NCI-H1930 (cell line): ENCODE measurements at places on chromosomes 6 and 20.

GRCh38 chr6:32983964-32984621 is 15.7 kb downstream of the BRD2 start:
- DNase-seq, result no peak

DNA sequence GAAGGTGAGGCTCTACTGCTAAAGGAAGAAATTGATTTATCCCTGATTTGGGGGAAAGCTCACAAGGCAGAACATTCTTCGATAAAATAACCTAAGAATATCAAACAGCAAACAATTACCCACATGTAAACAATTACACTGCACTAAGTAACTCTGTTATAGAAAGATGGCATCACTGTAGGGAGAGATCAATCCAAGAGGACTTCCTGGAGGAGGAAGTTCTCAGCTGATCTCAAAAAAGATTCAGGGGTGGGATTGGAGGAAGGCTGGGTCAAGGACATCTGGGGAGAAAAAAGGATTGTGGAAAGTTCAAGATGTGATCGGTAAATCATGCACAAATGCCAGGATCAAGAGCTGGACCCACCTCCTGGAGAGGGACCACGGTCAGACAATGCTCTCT is 361.0 kb upstream of the SULF2 start:
- DNase-seq, result no peak

DNA sequence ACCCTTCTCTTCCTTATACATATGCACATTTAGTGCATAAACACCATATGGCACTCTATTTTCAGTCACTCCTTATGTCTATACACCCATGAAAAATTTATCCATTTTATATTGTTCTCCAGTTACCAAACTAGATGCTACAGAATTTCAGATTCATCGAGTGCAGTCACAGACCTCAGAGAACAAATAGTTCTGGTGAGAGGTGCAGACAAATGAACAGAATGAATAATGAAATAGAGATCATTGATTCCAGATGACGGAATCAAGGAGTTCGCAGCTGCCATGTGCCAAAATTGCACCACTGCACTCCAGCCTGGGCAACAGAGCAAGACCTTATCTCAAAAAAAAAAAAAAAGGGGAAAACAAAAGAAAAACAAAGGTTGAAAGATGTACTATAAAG is 214.8 kb upstream of the CEP162 start:
- no peak for DNase-seq

- no peak for DNase-seq
Observed at GRCh38 chr6:113925378-113925777, 45.6 kb downstream of the HDAC2 start.

- no peak for DNase-seq
Observed at GRCh38 chr6:82506526-82506925, 142.9 kb downstream of the TPBG start.

GRCh38 chr20:33463332-33464101 is 20.0 kb upstream of the SNTA1 start:
- no peak for DNase-seq

DNA sequence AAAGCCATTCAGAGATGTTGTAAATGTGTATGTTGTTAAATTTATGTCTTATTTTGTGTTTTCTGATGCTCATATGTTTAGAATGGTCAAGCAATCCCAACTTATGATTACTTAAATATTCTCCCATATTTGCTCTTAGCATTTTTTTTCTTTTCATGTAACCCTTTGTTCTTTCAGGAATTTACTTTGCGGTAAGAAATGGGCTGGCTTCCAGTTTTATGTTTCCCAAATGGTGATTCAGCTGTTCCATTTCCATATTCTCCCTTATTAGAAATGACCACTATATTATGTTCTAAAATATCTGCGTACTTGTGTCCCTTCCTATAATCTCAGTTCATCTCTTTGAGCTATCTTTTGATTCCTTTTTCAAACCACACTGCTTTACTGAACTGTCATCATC is 113.7 kb downstream of the CDH26 start:
- no peak for DNase-seq

GRCh38 chr6:25774120-25774715 is 19.7 kb downstream of the SLC17A4 start:
- DNase-seq, result no peak

DNA sequence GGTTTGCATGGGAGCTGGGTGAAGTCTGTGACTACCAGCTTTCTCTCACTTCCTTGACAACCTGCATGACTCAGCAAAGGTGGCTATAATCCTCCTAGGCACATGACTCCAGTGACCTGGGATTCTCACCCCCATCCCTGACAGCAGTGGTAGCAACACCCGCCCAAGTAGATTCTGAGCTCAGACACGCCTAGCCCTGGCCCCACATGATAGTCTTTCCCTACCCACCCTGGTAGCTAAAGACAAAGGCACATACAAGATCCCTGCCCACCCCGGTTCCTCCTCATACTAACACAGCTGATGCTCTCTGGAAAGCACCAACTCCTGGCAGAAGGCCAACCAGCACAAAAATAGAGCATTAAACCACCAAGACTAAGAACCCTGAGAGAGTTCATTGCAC is 25.9 kb upstream of the CRISP1 start:
- DNase-seq, result no peak

GRCh38 chr6:158837684-158838625 is 18.8 kb upstream of the EZR start:
- no peak for DNase-seq

DNA sequence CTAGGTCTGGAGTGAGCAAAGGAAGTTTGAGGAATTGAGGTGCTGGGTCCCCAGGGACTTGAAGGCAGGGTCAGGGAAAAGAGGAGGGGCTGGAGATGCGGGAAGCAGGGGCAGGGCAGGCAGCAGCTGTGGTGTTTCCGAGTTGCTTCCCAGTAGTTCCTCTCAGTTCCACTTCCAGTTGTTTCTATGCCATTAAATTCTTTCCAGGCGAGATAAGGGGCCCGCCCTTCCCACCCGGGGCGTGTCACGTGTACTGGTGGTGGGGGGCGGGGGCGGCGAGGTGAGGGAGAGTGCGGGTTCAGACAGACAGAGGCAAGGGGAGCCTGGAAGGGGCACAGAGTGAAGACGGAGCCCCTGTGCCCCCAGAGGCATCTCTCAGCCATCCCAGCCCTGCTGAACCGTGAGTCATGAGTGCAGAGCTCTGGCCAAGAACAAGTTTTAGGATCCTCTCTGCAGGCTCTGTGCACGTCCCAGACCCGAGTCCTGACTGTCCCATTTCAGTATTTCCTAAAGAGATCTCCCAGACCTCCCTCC is 977 bp downstream of the TNXB start:
- no peak for DNase-seq

DNA sequence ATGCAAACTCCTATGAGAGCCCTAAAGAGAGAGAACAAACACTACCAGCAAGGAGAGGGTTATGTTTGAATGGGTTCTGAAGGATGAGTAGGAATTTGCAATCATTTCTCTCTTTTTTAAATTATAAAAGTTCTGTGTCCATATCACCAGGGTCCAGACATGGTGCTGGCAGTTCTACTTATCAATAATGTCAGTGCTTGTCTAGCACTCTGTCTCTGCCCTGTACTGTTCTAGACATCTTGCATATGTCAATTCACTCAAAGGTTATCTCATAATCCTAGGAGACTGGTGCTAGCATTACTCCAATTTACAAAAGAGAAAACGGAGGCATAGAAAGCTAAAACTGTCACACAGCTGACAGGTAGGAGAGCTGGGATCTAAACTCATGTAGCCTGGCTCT is 101.3 kb downstream of the VEGFA start:
- no peak for DNase-seq

DNA sequence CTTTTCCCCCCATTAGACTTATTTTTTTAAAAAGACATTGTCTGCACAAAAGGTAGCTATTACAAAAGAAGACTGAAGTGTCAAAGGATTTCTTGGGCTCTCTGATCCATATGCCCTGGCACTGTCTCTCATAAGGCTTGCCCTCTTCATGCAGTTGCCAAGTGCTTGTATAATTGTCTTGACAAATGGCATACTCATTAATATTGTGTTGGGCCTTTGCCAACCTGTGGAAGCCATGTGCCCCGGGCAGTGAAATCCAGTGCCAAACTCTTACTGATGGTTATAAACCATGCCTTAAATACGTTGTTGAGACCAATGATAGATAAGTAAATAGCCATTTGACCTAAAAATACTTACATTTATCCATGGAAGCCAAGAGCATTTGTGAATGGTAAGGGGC is 98.1 kb downstream of the FARS2 start:
- no peak for DNase-seq

GRCh38 chr6:41422161-41422560 is 86.8 kb downstream of the NCR2 start:
- no peak for DNase-seq

- no peak for DNase-seq
Observed at GRCh38 chr6:29941471-29941870, 861 bp upstream of the HLA-A start.

- DNase-seq, result no peak
Observed at GRCh38 chr20:44079291-44079690, 107.7 kb downstream of the JPH2 start.

DNA sequence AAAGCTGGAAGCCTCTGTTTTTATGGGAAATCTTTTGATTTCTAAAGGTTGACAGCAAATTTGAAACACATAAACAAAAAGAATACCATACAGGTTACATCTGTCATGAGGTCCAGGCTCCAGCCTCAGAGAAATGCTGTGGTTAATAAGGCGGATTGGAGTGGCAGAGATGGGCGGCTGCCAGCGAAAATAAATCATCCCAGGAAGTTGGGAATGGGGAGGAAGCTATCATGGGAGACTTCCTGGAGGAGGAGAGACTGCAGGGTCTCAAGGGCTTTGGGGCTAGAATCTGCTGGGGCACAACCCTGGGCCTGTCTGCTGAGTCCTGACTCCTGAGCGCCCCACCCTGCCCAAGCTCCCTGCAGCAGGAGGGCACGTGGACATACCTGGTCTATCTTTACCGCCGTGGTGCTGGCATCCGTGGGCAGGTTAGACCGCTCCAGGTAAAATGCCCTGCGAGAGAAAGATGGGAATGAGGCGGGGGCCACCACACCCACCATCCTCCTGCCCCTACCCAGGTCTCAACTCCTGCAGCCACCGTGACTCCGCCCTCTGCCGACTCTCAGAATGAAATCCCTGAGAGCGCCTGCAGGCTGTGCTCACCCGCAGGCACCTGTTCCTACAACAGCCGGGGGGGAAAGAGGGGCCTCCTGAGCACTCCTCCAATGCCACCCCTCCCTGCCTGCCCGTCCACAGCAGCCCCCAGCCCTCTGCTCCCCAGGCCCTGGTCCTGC is 197.3 kb downstream of the PREX1 start:
- no peak for DNase-seq

DNA sequence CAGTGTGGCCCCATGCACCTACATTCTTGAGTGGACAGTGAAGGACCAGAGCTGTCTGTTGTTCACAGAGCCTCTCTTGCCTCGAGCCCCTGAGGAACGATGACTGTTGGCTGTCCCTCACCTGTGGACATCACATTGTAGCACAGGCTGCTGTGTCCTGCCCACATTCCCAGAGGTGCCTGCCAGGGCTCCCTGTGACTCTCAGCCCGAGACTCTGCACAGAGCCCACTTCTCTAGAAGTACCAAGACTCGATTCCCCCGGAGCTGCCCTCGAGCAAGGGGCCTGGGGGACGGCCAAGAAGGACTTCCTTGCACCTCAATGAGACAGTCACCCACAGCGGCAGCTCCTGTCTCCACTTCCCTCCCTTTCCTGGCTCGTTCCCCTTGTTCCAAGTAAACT is 28.6 kb upstream of the DLGAP4 start:
- DNase-seq, result no peak

- no peak for DNase-seq
Observed at GRCh38 chr6:39092124-39092523, 22.9 kb downstream of the SAYSD1 start.

GRCh38 chr6:144782634-144783033 is 497.5 kb downstream of the UTRN start:
- no peak for DNase-seq

GRCh38 chr6:340186-340955 is 48.1 kb downstream of the DUSP22 start:
- no peak for DNase-seq

DNA sequence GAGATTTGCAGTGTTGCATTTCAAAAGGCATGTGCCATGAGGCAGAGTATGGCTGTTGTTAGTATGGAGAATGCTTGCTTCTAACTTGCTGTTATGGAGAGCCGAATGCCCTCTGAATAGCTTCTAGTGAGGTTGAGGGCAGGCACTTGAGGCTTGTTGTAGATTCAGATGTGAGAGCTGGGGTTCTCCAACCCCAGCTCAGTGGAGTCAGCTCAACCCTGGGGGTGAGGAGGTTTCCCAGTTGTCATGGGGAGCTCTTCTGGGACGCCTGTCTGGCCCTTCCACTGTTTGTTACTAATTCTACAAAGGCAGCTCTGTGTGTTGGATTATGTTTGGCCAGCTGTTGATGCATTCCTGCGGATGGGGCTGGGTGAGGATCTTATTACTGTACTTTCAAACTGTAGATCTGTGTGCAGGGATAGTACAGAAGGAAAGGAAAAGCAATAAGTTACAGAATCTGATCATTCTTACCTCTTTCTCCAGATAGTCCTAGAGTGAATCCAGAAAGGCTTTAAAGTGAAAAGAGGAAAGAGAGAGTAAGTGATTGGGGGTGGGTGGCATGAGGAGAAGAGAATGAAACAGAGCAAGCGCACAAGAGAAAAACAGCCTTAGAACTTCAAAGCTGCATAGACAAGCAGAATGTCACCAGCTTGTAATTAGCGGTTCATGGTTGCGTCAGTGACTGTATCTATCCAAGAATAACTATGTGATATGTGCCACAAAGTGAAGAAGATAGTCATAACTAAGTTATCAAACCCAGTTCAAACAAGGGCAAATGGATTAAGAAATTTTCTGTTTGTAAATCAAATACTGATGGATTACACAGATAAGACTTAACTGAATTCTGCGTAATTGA is 148.7 kb downstream of the PRL start:
- DNase-seq, result peak; percentile 10

- no peak for DNase-seq
Observed at GRCh38 chr6:115120391-115120790, 777.6 kb upstream of the HS3ST5 start.

- DNase-seq, result no peak
Observed at GRCh38 chr6:97947841-97948240, 664.8 kb upstream of the MMS22L start.

GRCh38 chr20:56808732-56809131 is 179.6 kb downstream of the TFAP2C start:
- no peak for DNase-seq

DNA sequence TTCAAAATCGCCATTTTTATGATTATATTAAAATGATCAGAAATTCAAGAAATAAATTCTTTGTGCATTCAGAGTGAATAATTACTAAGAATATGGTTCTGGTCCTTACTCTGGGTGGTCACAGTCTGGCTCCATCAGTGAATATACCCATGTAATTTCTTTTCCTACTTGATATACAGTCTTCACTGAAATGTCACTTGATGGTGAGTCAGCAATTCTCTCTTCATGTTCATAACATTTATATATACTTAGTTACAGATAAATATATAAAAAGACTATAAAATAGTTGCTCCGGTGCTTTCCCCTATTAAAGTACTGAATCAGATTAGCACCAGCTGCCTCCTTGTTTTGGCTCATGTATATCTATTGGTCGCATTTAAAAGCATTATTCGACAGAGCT is 56.4 kb upstream of the MTRF1L start:
- DNase-seq, result no peak
